Posterior cingulate gyrus (tissue), 11 donors: ENCODE measurements at places on chromosomes 6 and 20.

GRCh38 chr6:8137529-8137939 lies 35.2 kb upstream of the EEF1E1 start:
- DNase-seq, result no peak

DNA sequence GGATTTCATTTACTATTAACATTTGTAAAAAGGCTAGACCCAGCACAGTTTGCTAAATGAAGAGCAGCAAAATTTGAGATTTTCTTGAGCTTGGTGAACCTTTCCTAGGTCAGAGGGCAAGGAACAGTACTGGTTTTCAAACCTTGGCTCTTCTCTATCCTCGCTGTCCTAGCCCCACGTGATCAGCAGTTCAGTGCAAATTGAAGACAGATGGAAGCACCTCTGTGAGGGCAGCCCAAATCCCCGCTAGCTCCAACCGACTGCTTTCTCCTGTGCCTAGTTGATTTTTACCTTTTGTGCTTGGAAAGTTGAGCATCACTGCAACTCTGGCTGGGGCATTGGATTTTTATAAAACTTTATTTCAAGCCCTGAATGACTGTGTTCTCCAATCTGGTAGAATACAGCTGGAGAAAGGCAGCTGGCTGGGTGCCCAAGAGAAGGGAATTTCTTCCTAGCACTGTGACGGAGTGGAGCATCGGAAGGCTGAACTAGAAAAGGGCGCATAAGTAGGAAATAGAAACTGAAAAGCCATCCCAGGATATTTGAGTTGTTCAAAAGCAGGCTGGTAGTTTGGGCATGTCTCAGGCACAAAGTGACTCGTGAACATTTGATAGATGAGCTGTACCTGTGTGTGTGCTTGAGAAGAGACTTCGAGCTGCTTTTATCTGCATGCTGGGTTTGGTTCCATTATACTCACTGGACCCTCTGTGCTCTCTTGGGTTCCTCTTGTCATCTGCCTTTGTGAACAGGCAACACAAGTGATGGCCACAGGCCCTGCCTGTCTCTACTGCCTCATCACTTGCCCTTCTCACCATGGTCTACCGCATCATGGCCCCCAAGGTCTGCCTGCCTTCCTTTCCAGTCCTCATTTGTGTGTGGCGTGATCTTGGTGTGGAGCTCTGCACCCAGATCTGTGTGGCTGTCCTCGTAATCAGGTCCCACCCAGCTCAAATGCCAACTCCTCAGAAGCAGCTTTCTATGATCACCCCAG lies 2.3 kb downstream of the RNF114 start:
- peak; percentile 89 for DNase-seq

DNA sequence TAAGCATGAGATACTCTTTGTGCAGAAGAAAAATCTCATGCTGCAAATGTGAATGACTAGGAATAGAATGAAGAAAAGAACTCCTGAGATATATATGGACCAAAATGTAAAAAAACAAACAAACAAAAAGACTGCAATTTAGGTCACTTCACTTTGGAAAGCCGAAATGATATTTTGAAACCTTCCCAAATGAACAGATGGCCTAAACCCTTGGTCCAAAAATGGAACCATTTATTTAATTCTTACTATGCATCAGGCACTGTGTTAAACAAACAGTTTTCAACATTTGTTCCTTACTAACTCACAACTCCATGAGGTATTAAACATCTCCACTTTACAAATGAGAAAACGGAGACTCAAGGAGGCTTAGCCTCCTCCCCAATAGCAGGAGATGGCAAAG lies 107.5 kb downstream of the VIP start:
- no peak for DNase-seq

DNA sequence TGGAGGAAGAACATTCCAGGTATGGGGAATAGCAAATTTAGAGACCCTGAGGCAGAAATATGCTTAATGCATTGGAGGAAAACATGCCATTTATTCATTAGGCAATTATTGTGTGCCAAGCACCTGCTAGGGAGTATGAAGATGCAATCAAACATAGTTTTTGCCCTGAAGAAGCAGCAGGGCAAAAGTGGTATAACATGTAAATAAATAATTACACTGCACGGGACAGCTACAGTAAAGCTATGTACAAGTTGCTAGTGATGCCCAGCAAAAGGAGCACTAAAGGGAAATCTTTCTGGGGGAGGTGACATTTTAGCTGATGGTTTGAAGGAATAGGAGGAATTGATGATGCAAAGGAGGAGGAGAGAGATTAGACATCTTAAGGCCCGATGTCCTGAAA lies 624 bp upstream of the TJAP1 start:
- DNase-seq, result no peak

DNA sequence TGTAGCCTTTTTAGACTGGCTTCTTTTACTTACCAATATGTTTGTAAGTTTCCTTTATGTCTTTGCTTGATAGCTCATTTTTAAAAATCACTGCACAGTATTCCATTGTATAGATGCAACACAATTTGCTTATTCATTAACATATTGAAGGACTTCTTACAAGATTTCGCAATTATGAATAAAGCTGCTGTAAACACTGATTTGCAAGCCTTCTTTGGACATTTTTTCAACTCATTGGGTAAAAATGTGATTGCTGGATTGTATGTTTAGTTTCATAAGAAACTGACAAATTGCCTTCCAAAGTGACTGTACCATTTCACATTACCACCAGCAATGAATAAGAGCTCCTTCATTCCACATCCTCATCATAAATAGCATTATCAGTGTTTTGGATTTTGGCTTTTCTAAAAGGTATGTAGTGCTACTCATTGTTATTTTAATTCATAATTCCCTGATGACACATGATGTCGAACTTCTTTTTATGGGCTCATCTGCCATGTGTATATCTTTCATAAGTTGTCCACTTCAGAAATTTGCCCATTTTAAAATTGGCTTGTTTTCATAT lies 80.7 kb downstream of the TFAP2B start:
- DNase-seq, result no peak

GRCh38 chr6:2165286-2165685 lies 80.1 kb downstream of the GMDS start:
- no peak for DNase-seq

GRCh38 chr6:99467509-99468106 lies 42.5 kb upstream of the PNISR start:
- no peak for DNase-seq

DNA sequence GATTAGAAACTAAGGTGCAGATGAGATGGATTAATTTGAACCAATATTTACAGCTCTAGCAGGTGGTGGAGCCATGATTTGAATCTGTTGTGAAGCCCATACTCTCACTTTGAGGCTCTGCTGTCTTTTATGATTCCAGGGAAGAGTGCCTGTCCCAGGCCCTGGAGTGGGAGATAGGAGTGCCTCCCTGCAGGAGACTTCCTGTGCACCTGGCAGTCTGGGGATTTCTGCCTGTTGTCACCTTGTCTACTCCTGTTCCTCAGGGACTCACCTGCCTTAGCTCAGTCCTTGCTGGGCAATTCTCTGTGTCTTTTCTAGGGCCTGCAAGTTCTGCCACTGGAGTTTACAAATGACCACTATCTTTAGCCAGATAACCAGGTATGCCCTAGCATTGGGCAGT lies 46.3 kb downstream of the SCAND1 start:
- DNase-seq, result no peak

DNA sequence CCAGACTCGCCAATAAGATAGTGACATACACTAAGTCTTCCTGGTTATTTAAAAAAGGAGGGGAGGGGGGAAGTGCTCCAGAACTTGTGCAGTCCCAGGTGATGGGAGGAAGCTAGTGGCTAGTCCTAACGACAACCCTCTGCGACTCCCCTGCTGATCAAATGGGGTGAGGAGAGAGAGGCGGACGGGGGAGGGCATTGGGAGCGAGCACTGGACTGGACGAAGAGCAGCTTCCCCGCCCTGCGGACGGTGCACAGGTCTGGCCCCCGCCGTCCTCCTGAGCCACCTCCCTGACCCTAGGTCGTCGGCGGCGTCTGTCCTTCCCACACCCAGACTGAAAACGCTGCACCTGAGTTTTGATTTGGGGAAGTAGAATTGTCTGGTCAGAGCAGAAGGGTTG lies 2.2 kb upstream of the OLIG3 start:
- DNase-seq, result no peak
